GM18507 (cell line): ENCODE measurements at places on chromosomes 5 and 9.
A peak's percentile ranks its signal among the peaks of the same experiment; 100 is the strongest.

DNA sequence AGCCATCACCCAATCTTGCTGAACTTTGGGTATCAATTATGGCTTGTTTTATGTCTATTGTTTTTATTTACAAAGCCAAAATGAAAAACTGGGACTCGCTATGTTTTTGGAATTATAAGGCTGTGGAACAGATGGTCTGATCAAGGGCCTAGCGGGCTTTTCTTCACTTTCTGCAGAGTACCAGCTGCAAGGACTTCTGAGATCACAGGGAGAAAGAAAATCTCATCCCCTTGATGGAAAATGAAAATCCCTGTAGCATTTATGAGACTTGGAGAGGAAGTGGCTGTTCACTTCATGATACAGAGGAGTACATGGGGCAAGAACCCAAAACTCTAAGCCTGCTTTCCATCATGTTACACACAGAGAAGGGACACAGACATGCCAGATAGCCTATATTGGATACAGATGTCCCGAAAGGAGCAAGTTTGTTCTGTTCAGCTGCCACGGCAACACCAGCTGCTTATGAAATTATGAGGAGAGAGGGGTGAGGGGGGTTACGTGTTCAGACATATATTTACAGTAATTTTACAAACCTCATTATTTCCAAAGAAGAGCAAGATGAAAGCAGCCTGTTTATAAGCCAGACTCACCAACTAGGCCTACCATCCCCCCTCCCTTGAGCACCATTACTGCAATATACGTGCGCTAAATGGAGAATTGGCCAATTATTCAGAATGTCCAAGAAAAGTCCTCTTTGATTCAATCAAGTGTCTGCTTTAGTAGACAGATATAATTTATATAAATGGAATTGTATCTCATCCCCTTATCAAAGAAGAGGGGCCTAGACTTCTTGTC lies 220.0 kb downstream of the MARCHF11 start:
- no peak for DNase-seq

GRCh38 chr5:34891981-34892380 lies 23.3 kb downstream of the RAD1 start:
- DNase-seq: no peak

DNA sequence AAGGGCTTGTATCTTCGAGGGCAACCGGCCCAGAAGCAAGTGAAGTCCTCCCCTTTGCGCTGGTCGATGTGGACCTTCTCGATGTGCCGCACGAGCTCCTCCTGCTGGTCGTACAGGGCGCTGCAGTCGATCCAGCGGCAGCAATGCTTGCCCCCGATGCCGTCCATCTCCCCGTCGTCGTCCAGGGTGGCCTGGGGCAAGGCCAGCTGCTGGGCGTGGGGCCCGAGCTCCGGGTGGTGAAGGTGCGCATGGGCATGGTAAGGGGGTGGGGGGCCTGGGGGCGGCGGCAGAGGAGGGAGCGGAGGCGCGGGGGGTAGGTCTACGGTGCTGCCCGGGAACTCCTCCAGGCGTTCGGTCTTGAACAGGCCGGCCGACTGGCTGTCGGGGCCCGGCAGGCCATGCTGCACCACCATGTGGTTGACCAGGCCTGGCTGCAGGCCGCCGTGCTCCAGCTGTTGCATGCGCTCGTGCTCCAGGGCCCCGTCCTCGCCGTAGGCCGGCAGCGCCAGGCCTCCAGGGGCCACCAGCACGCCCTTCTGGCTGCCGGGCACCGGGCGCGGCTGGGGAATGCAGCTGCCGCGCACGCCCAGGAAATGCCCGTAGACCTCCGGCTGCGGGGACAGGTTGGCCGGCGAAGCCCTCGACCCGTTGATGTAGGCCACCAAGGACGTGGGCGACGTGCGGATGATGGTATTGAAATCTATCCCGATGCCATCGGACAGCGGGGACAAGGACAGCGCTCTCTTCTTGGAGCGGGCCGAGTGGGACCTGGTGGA lies 181.8 kb downstream of the GLIS3 start:
- DNase-seq: peak; percentile 28

DNA sequence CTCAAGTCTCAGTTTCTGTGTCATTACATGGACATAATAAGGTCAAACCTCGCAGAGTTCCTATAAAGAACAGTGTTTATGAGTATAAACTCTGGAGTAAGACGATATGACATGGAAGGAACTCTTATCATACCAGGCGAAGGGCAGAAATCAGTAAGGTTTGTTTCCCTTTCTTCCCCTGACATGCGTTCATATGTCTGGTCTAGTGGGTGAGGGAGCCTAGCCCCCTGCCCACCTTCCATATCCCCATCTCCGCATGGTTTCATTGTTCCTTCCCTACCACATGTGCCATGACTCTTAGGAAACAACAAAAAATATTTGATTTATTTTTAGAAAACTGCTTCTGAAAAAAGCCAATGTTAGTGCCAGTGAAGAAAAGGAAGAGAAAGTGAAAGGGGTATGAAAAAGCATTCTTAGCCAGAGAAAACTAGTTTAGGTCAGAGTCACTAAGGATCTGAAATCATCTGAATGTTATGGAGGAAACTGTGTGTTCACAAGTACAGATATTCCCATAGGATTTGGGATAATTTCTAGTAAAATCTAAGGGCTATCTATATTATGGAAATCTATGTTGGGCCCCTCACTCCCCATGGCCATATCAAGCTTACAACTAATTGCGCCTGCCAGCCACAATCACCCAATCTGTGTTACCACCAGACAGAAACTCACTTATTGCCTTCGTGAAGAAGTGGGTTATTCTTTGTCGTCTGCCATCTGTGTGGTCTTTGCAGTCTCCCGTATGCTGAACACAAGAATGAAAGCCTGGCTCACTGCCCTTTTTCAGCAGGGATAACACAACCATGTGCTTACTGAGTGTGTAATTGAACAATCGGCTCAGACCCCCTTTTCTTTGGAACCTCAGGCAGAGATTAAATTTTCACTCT lies 19.9 kb upstream of the HMHB1 start:
- DNase-seq: no peak

GRCh38 chr5:82924226-82925060 lies 152.8 kb downstream of the TMEM167A start:
- DNase-seq: no peak

DNA sequence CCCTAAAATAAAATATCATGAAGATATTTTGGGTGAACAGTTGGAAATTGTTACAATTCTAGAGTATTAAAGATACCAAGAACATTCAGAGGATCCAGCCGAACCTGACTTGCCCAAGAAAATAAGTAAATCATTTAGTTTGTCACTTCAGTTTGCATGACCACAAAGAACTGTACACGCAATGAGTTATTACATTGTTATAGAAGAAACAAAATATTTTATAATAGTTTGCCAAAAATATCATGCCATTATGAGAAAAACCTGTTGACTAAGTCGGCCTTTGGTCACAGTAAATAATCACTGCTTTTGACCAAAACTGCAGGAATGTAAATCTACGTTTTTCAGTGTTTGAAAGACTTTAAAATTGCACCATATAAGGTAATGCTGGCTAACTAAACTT lies 27.9 kb downstream of the TRIO start:
- DNase-seq: no peak

GRCh38 chr5:132263548-132264261 lies 6.2 kb downstream of the PDLIM4 start:
- no peak for DNase-seq

GRCh38 chr9:80013891-80014290 lies 442.1 kb downstream of the TLE4 start:
- no peak for DNase-seq

GRCh38 chr9:89036891-89037290 lies 45.6 kb downstream of the S1PR3 start:
- no peak for DNase-seq

DNA sequence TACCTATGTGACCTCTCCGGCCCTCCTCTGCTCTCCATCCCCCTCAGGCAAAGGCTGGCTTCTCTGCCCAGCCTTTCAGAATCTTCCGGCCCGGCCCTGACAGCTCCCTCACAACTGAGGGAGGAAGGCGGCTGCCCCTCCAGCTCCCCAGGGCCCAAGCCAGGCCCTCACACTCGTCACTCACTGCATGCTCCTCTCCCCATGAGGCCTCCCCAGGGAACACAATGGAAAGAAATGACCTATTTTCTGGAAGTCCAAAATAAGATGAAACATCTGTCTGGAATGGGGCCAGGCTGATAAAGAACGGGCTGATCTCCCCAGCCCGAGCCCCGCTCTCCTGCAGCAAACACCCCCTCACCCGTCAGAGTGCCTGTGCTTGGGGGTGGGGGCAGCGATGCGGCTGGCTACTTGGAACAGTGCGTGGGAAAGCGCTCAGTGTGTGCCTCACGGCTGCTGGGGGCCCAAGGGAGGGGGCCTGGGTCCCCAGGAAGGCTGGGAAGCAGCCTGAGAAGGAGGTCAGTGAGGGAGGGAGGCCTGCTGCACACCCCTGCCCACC lies 11.3 kb downstream of the PDGFRB start:
- DNase-seq: no peak

DNA sequence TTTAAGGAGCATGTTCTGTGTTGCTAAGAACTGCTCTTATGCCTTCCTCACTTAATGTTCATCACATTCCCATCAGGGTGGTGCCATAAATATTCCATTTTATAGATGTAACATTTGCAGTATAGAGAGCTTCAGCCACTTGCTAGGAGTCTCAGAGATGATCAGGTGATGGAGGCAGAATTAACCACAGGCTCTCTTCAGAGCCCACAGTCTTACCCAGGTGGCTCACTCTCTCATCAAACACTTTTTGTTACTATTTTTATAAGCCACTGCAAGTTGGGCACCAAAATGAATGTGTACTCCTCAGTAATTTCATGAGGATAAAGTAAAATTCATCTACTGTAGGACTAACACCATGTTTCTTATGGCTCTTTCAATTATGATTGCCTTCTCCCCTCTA lies 491.5 kb upstream of the DAP start:
- no peak for DNase-seq

GRCh38 chr5:106860398-106861044 lies 810.2 kb downstream of the EFNA5 start:
- DNase-seq: no peak

GRCh38 chr5:83368319-83368718 lies 103.2 kb upstream of the VCAN start:
- no peak for DNase-seq

- no peak for DNase-seq
Measured at GRCh38 chr9:99868845-99869244, 37.6 kb upstream of the STX17 start.

- no peak for DNase-seq
Measured at GRCh38 chr5:34550247-34550646, 105.9 kb upstream of the RAI14 start.

DNA sequence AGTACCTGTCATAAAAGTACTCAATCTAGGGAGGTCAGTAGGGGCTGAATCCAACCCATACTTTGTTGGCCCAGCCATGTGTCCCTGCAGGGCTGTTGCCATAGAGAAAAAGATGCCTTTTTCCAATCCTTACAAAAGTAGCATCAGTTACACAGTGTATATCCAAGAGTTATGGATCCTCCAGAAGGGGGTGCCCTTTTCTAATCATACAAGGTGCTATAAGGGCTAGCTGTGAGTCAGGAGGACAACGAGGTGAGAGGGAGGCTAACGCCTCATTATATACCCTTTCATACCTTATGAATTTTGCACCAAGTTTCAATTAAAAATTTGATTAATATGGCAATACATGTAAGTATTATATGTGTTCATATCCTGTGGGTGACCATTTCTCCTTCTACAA lies 4.8 kb downstream of the KIAA0825 start:
- DNase-seq: no peak

GRCh38 chr9:120783602-120784047 lies 9.6 kb downstream of the FBXW2 start:
- no peak for DNase-seq

DNA sequence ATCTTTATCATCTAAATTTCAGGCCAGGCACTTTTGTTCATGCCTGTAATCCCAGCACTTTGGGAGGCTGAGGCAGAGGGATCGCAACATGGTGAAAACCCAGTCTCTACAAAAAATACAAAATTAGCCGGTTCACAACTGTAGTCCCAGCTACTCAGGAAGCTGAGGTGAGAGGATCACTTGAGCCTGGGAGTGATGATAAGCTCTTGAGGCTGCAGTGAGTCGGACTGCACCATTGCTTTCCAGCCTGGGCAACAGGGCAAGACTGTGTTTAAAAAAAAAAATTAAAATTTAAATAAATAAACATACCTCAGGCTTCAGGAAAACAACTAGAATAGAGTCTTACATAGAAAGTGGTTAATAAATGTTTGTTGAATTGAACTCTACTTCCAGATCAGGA lies 147.4 kb downstream of the AGTPBP1 start:
- no peak for DNase-seq

- no peak for DNase-seq
Measured at GRCh38 chr5:35430381-35431162, 187.1 kb upstream of the SPEF2 start.

- DNase-seq: no peak
Measured at GRCh38 chr9:124871156-124871561, 9.2 kb downstream of the ARPC5L start.

DNA sequence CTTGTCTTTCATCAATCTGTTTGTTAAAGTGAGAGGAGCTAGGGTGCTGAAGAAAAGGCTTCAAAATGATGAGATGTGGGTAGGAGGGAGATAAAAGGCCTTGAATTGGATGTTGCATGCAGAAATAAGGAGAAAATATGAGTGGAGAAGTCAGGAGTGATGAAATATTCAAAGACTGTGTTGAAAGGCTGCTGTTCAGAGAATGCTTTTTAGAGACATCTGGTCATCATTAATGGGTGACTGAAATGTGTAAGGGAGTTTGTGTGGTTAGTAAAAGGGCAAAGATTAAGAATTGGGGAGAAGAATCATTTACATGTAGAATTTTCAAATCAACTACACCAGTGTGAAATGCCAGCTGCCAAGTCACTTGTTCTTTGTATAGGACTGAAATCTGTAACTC lies 383.9 kb downstream of the MAT2B start:
- no peak for DNase-seq

GRCh38 chr9:133679466-133680061 lies 43.4 kb downstream of the DBH start:
- no peak for DNase-seq

GRCh38 chr5:164054461-164054860 lies 549.0 kb downstream of the MAT2B start:
- DNase-seq: no peak

DNA sequence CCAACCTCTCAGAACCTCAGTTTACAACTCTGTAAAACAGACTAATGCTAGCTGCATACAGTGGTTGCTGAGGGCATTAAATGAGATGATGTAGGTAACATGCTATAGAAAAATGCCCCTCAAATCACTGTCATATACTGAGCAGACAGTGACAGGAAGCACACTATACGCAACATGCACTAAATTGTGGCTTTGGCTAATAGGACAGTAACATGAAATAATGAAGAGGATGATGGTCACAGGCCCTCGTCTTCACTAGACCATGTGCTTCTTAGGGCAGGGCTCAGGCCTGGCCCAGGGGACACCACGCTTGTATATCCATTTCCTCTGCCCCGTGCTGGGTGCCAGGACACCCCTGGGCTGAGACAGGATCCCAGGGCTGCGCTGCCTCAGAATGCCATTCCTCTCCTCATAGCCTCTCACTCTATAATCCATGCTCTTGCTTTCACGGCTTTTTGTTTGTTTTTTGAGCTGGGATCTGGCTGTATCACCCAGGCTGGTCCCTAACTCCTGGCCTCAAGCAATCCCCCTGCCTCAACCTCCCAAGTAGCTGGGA lies 18.9 kb downstream of the CSF1R start:
- no peak for DNase-seq

GRCh38 chr9:99628285-99628684 lies 193.4 kb upstream of the NR4A3 start:
- DNase-seq: no peak
